Trophoblast cell (in vitro differentiated cells and primary cell): ENCODE measurements at places on chromosomes 2 and 18.

- DNase-seq = no peak
- H3K4me3 ChIP-seq = no peak overlapping the region
- H3K27ac ChIP-seq = no peak overlapping the region
- no peaks in the 10 kb centered on the region for H3K27me3 ChIP-seq
- H3K36me3 ChIP-seq = peaks cover 30% of the 10 kb centered on the region
Measured at GRCh38 chr2:174572556-174572955, 25.0 kb downstream of the WIPF1 start.

- H3K4me3 ChIP-seq = no peak overlapping the region
- H3K27me3 ChIP-seq = no peaks in the 10 kb centered on the region
- H3K4me1 ChIP-seq = no peaks in the 10 kb centered on the region
- H3K36me3 ChIP-seq = no peaks in the 10 kb centered on the region
Measured at GRCh38 chr18:64103986-64104385, 44.9 kb downstream of the LINC00305 start.

DNA sequence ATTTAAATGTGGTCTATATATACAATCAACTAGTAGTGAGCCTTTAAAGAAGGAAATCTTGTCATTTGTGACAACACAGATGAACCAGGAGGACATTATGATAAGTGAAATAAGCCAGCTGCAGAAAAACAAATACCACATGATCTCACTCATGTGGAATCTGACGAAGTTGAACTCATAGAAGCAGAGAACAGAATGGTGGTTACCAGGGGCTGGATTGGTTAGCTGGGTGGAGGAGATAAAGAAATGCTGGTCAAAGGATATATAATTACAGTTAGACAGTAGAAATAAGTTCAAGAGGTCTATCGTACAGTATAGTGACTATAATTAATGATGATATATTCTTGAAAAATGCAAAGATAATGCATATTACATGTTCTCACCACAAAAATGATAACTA lies 267.9 kb downstream of the FBXO15 start:
- H3K36me3 ChIP-seq = no peaks in the 10 kb centered on the region
- H3K4me3 ChIP-seq = no peak overlapping the region
- H3K27me3 ChIP-seq = no peaks in the 10 kb centered on the region
- peak; percentile 50 for DNase-seq
- no peak overlapping the region for H3K27ac ChIP-seq

- no peaks in the 10 kb centered on the region for H3K36me3 ChIP-seq
- H3K4me3 ChIP-seq = no peak overlapping the region
- no peak for DNase-seq
- H3K4me1 ChIP-seq = no peaks in the 10 kb centered on the region
- H3K27me3 ChIP-seq = no peaks in the 10 kb centered on the region
Measured at GRCh38 chr2:70531419-70532086, 22.1 kb downstream of the TGFA start.

DNA sequence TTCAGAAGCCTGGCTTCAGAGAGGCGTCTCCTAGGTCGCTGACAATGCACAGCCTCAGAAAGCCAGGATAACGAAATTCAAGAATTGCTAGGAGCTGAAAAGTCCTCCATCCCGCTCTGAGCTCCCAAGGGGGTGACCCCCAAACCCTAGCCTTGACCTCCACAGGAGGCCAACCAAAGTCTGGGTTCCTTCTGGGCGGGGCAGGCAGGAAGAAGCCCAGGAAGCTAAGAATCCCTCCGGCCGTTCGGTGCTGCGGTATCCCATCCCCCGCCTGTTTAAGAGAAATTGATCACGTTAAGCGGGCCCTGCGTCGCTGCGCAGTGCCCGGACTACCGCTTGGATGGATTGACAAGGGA lies 2.5 kb upstream of the OSR1 start:
- H3K27ac ChIP-seq = no peak overlapping the region
- H3K4me3 ChIP-seq = no peak overlapping the region
- H3K36me3 ChIP-seq = no peaks in the 10 kb centered on the region

DNA sequence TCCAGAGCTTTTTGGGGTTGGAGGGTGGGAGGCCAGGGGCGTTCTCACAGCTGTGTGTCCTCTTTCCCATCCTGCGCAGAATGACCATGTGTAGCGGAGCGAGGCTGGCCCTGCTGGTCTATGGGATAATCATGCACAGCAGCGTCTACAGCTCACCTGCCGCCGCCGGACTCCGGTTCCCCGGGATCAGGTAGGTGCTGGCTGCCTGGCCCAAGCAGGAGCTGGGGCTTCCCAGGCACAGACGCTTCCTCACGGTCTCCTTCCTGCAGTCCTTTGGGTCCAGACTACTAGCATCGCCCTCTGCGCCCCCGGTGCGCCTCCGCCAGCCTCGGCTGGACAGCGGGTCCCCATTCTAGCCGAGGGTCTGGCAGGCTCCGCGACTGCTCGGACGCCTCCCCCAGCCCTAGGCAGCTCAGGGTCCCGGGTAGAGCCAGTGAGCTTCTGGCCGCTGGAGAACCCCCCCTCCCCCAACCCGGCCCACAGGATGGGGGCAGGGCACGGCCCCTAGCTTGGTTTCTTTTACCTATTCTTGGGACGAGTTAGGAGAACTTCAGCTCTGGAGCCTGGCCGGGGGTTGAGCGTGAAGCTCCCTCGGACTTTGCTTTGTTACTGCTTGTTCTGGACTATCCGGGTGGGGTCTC lies 756 bp downstream of the ADCYAP1 start:
- H3K4me1 ChIP-seq = peaks cover 14% of the 10 kb centered on the region
- no peak for DNase-seq
- no peak overlapping the region for H3K4me3 ChIP-seq
- peaks cover 62% of the 10 kb centered on the region for H3K27me3 ChIP-seq
- H3K27ac ChIP-seq = no peak overlapping the region

DNA sequence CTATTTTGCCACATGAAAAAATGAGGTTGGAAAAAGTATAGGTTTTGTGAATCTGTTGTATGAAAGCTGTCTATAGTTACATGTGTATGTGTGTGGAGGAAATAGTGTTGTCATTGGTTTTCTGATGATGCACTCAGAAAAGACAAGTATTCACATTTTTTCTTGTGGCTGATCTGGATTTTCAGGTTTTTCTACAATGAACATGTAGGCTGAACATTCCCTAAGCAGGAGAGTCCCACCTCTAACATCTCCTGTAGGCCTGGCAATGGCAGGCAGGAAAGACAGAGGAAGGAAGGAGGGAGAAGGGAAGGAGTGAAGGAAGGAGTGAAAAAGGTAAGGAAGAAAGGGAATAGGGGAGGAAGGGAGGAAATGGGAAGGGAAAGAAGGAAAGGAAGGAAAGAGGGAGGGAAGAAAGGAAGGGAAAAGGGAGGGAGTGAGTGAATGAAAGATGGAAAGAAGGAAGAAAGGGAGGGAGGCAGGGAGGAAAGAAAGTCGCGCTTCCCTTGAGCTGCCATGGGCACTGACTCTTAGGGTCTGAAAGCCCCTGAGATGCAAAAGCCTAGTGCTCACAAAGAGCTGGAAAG lies 495 bp upstream of the IL36RN start:
- peaks cover 10% of the 10 kb centered on the region for H3K4me1 ChIP-seq
- no peaks in the 10 kb centered on the region for H3K27me3 ChIP-seq
- no peaks in the 10 kb centered on the region for H3K36me3 ChIP-seq
- H3K4me3 ChIP-seq = no peak overlapping the region
- H3K27ac ChIP-seq = peak overlapping the region; percentile 8

GRCh38 chr2:241456546-241456945 lies 51.8 kb downstream of the STK25 start:
- no peak for DNase-seq
- no peak overlapping the region for H3K4me3 ChIP-seq
- no peak overlapping the region for H3K27ac ChIP-seq
- H3K27me3 ChIP-seq = no peaks in the 10 kb centered on the region

DNA sequence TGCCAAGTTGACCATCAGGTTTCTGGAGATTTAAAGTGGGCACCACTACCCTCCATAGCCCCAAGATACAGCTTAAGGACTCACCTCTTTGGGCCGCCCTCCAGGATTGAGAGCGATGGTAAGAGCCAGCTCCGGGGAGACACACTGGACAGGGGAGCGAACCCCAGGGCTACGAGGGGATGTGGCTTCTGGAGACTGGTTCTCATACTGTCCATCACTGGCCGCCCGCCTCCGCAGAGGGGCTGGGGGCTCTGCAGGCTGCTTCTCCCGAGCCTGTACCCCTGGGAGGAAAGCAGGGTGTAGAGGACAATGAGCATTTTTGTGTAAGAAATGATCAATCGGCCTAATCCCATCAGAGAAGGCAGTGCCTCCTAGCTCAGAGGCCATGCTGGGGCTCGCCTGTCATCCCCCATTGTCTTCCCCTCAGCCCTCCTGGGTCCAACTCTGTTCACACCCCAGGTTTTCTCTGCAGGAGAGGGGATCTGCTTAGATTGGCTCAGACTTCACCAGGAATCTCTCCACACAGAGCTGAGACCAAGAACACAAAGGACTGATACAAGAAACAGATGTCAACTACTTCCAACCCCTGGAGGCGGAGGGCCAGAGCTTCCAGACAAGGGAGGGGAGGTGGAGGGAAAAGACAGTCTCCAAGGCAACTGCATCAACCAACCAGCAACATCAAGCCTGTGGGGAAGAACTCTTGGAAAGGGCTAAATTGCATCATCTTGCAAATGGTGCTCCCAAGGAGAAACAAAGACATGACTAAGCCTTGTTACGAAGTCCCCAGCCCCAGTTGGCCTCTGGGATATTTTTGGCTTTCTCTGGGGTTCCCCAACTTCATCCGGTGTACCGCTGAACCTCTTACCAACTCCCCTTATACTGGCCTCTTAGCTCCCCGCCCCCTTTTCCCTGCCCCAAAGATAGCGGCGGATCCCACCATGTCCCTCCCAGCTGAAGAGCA lies 166.6 kb downstream of the TNS1 start:
- no peak for DNase-seq
- no peaks in the 10 kb centered on the region for H3K36me3 ChIP-seq
- H3K27me3 ChIP-seq = no peaks in the 10 kb centered on the region
- H3K4me3 ChIP-seq = no peak overlapping the region

DNA sequence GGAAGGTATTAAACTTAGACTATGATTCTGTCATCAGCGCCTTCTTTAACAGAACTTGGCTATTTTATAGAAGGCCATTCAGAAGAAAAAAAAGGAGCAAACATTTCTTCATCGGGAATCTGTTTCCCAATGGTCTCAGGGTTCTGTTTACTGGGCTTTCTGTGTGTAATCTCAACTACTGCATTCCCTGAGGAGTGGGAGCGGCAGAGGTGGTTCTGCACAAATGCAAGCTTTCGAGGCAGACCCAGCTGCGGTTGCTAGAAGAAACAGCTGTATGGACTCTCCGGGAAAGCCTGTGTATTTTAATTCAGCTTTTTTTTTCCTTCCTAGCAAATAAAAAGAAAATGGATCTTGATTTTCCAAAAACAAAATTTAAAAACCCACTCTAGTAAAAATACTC lies 250.7 kb downstream of the NAPG start:
- no peak for DNase-seq
- H3K4me1 ChIP-seq = no peaks in the 10 kb centered on the region
- no peak overlapping the region for H3K27ac ChIP-seq
- H3K4me3 ChIP-seq = no peak overlapping the region
- no peaks in the 10 kb centered on the region for H3K27me3 ChIP-seq
- no peaks in the 10 kb centered on the region for H3K36me3 ChIP-seq

DNA sequence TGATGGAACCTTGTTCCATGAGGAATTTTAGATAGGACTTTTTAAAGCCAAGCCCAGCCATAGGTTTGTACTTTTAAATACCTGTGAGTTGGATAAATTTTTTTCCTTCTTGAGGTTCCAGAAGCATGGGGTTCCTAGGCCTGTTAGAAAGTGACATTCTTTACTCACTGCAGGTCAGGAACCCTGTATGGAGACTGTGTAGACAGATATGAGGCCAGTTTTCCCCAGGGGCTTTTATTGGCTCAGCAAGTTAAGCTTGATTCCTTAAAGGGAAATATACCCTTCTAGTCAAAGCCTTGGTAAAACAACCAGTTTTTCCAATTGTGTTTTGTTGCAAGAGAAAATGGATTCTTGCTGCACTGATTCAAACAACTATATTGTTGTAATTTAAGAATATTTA lies 38.4 kb upstream of the GMCL1 start:
- no peaks in the 10 kb centered on the region for H3K27me3 ChIP-seq
- peaks cover 17% of the 10 kb centered on the region for H3K4me1 ChIP-seq
- H3K36me3 ChIP-seq = peaks cover 4% of the 10 kb centered on the region
- no peak for DNase-seq

DNA sequence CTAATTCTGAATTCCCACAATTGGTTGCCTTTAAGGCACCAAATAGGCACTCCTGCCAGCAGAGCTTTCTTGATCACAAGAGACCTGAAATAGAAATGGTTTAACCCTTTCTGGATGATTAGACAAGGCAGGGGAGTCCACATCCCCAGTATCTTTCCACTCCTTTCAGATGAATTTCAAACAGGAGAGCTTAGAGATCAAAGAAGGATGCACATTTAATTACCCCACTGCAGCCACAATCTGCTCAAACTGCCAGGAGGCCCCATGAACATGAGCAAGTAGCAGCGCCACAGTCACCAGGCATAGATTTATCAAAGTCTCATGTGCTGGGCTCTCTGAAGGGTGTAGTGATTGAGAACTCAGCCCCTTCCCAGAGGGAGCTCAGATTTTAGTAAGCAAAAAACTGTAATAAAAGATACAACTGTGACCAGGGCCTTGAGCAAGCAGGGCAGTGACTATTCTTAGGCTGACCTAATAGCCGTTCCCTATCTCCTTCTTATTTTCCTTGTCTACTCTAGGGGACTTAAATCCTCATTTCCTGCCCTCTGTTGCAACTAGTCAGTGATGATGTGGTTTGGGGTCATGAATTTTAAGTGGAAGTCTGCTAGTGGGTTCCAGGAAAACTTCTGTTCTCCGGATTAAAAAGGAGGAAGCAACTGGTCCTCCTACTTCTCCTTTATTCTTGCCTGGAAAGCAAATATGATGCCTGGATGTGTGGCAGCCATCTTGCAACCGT lies 53.7 kb downstream of the SLC4A3 start:
- H3K4me3 ChIP-seq = no peak overlapping the region
- H3K4me1 ChIP-seq = peaks cover 18% of the 10 kb centered on the region
- H3K27ac ChIP-seq = no peak overlapping the region
- DNase-seq = no peak
- H3K36me3 ChIP-seq = no peaks in the 10 kb centered on the region

DNA sequence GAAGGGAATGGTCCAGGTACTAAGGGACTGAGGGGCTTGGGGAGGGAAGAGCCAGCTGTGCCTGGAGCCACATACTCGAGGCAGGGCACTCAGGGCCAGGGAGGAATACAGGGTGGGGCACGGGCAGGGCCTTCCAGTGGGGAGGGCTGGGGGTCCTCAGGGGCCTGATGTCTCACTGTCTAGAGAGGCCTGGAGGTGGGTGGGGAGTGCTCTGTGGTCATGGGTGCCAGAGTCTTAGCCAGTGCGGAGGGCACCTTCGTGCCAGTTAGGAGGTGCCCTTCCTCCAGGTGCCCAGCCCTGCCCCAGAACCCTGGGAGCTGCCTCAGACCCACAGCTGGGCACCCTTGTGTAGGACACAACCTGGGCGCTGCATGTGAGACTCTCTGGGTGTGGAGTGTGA lies 81.2 kb downstream of the SMAD7 start:
- peaks cover 19% of the 10 kb centered on the region for H3K4me1 ChIP-seq
- DNase-seq = no peak
- no peaks in the 10 kb centered on the region for H3K27me3 ChIP-seq
- H3K27ac ChIP-seq = no peak overlapping the region
- no peaks in the 10 kb centered on the region for H3K36me3 ChIP-seq
